ENCODE measurements at places on chromosomes 13 and 19.

DNA sequence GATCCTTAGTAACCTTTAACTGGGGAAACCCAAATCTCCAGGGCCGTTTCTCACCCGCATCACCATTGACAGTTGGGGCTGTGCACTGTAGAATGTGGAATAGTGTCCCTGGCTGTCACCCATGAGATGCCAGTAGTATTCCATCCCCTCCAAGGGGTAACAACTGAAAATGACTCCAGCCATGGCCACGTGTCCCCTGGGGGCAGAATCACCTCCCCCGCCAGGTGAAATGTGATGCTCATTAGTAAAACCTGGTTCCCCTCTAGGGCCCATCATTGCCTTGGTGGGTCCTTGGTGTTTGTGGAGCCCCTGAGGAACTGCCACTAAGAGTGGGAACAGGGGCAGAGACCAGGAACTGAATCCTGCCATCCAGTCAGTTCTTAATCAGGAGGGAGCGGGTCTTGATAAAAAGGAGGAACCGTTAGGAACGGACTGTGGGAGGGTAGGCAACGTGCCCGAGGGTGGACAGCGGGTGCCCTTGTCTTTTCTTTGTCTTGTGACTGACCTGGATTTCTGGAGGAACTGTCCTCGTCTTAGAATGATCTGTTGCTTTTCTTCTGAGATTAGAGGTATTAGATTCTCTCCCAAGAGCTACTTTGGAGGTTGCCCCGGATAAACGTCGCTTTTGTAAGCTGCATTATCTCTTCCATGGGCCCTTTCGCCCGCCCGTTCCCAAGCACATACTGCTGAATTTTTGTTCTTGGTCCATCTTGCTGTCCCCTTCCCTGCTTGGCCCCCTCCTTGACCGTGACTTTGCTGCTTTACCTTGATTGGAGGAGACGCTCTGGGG is 3.5 kb downstream of the MYO9B start:
- DNase-seq, result no peak

DNA sequence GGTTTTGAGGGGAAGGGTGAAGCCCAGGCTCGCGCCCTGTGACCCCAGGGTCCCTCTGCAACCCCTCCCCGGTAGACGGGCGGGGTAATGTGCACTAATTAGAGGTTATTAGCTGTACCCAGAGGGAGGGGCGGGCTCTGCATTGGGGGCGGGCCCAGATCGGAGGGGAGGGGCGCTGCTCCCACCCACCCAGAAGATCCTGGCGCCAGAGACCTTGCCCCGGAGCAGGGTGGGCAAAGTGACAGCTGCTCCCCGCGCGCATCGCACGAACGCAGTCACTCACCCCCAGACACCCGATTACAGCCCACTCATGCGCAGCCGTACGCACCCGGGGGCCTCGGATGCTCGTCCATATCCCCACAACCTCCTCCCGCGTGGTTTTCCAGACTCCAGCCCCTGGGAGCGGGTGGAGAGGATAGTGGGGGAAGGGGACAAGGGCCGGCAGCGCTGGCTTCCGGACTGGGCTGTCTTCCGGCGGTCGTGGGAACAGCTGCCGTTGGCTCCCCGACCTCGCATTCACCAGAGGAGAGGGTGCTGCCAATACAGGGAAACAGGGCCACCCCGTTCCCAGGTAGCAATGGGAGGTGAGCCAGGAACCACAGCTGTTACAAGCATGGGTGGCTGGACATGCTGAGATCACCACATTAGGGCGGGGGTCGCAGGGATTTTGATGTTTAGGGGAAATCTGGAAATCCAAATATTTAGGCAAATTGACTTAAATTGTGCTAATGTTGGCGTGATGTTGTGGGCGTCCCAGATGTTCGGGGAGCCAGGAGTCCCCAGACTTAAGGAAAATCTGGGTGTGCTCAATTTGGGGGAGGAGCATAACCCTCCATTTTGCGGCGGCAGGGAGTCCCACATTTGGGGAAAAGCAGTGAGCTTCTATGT is 2.9 kb upstream of the HOOK2 start:
- DNase-seq, result peak; percentile 60

DNA sequence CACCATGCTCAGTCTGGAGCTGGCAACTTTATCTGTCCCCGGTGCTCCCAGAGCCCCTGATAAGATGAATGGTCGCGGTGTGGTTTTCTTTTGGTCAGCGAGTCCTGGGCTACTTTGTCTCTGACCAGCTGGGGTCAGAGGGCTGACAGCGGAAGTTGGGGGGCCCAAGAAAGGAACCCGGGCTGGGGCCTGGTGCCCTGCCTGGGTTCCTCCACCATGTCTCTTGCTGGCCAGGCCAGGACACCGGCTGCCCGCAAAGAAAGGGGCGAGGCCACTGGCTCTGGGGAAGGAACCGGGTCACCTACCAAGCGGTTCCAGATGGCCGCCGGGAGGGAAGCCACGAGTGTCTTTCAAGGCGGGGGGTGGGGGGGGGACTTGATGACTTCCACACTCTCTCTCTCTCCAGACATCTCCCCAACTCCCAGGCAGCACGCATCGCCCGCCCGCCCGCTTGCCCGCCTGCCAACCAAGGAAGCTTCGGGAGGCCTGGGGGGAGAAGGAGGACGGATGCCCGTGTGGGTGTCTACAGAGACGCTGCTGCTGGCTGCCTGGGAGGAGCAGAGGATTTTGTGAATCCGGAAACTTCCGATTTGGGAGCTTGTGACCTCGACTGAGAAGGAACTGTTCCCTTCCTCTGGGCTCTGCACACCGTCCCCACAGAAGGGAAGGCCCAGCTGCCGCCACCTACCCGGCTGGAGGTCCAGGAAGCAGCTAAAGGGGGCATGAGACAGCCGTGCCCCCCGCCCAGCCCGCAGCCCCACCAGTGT is 1.1 kb downstream of the PIP5K1C start:
- peak; percentile 67 for DNase-seq

DNA sequence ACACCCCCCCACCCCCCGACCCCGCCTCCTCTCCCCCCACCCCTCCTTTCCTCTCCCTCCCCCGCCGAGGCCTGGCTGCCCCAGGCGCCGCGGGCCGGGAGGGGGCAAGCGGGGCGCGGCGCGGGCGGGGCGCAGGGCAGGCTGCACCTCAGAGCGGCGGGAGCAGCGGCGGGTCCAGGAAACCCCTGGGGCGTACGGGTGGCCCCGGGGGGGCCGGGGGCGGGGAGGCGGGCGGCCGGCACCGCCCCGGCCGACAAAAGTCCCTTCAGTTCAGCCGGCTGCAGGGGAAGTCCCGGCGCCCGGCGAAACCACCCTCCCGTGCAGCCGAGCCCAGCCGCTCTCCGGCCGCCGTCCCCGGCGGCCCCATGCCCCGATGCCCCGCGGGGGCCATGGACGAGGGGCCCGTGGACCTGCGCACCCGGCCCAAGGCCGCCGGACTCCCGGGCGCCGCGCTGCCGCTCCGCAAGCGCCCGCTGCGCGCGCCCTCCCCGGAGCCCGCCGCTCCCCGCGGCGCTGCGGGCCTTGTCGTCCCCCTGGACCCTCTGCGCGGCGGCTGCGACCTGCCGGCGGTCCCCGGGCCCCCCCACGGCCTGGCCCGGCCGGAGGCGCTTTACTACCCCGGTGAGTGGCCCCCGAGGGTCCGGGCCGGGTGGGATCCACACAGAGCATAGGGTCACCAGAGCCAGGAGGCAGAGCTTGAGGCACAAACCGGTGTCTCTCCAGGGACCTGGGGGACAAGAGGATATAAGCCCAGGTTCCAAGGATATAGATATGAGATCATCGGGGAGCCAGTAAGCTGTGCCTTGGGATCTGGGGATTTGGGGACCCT is at the start of gene BCL3:
TSS of gene BCL3 (plus strand) at position 283 of the 829 bp plus-strand sequence. CDS start at position 366, 83 bp downstream.
- DNase-seq, result peak; percentile 72

DNA sequence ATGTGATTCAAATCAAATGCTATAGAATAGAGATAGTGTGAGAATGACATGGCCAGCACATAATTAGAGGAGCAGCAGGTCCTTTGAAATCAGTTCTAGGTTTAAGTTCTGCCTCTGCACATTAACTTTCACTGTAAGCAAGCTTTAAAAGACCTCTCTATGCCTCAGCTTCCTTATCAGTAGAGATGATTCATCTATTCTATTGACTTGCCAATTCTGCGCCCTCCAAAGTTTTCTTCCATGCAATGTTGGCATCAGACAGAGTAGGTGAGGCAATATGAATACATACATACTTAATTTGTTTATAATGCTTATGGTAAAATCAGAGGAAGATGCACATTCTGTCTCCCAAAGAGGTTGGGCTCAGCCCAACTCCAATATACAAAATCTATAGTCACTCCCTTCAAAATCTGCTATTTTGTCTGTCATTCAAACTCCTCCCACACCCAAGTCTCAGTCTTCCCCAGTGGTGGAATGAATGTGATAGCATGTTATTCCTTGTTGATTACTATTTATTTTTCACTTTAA is 525.5 kb downstream of the RFC3 start:
- no peak for DNase-seq

GRCh38 chr19:46728693-46729339 is 11.9 kb upstream of the PRKD2 start:
- DNase-seq, result peak; percentile 91

- DNase-seq, result no peak
Observed at GRCh38 chr13:114226088-114226487, 8.6 kb upstream of the CDC16 start.

GRCh38 chr19:57934820-57935665 is at the start of gene ZNF418:
TSS of gene ZNF418 (minus strand) at chr19:57935402. CDS start at chr19:57933822, 1,580 bp downstream.
- DNase-seq, result peak; percentile 96

DNA sequence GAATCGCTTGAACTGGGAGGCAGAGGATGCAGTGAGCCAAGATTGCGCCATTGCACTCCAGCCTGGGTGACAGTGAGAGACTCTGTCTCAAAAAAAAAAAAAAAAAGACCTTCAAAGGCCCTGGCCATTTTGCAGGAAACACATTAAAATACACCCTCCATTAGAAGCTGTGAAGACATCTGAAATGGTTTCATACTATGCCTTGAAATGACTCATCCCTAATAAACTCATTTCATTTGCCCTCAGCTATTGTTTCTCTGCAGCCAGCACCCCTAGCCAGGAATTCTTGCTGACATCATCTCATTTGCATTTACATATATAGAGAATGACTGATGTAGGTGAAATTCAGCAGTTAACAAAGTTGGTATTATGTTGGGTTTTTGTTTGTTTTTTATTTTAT is 8.7 kb downstream of the EML2 start:
- no peak for DNase-seq

GRCh38 chr13:24221007-24221406 is 60.5 kb downstream of the SPATA13 start:
- no peak for DNase-seq

DNA sequence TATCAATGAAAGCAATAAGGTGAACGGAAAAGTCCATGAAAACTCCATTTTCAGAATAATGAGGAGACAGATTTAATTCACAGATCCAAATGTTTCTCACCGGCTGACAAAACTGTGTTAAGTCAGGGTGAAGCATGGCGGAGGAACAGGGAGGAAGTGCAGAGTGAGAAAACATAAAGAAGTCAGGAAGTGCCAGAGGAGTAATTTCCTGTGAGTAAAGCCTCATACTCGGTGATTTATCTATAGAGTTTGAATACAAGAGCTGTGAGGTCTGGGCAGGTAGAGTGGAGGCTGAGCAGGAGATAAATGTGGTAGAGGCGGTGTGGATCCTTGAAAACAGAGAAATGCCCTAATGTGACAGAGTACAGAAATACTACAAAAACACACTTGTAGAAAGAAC is 11.4 kb downstream of the CARD8 start:
- no peak for DNase-seq

DNA sequence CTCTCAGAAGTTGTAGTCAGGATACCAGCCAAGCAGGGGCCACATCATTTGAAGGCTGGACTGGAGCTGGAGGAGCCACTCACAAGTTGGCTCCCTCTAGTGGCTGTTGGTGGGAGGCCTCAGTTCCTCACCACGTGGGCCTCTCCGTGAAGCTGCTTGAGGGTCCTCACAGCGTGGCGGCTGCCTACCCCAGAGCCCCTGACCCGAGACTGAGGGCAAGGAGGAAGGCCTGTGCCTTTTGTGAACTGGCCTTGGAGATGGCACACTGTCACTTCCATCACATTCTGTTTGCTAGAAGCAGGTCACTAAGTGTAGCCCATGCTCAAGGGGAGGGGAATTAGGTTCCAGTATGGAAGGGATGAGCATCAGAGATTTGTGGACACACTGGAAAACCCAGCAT is 14.6 kb downstream of the GNA11 start:
- peak; percentile 81 for DNase-seq

DNA sequence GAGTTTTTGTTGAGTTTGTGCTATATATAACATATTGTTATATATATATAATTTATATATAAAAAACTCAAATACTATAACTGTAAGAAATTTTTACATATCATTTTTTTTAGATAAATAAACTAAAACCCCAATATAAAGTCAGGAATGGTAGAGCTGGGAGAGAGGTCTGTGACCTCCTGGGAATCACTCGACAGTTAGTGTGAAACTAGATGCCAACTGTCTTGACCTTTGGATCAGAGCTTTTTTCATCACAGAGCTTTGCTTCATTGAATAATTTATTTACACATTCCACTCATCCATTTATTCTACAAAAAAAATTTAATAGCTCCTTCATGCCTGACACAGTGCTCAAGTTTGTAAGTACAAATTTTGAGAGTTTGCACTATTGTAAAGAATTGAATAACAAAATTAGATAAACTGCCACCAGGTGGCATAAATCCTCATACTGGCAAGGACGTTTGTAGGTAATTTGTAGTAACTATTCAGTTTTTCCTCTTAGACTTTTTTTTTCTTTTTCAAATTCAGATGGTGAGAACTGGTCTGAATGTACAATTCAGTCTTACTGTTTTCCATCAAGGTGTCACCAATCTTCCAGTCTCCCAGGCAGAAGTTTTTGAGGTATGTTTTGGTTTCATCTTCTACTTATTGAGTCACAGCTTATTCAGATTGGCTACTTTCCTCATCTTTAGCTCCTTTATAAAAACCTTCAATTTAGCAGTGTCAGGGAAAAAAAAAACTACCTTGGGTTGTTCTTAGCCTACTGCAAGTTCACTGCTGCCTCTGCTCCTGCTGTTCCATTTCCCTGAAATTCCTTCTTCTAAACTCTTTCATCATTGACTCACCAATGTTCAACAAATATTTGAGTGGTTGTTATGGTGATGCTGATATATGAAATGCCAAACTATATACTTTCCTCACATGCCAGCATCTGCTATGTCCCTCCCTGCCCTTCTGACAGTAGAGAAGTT is 28.7 kb downstream of the LACC1 start:
- no peak for DNase-seq

GRCh38 chr19:58058467-58058866 is 615 bp upstream of the ZNF135 start:
- DNase-seq, result no peak

- no peak for DNase-seq
Observed at GRCh38 chr13:78764665-78765064, 105.7 kb upstream of the OBI1 start.

DNA sequence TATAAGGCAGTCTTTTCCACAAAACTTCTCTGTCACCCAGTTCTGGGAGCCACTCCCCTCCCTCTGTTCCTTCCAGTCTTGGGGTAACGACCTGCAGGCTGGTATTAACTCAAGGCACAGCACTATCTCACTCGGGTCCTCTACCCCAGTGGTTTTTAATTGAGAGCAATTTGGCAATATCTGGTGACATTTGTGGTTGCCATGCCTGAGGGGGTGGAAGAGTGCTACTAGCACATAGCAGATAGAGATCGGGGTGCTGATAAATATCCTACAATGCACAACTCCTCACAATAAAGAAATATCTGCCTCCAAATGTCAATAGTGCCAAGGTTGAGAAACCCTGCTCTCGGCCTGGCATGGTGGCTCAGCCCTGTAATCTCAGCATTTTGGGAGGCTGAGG is 117.7 kb upstream of the ABCC4 start:
- no peak for DNase-seq

- DNase-seq, result no peak
Observed at GRCh38 chr13:80399340-80400163, 58.6 kb upstream of the SPRY2 start.

GRCh38 chr19:11089254-11090013 is at the start of gene LDLR:
TSS of gene LDLR (plus strand) at chr19:11089463. CDS start at chr19:11089549, 86 bp downstream.
- peak; percentile 90 for DNase-seq
